Body of pancreas (tissue), 4 donors: ENCODE measurements at places on chromosomes 1 and 21. TPM values are rescaled to one million over a fixed set of nuclear protein-coding genes. Genes with fewer than 3 reads are reported as not detected.

DONSON gene
- 5.6 TPM for total RNA-seq

CFHR3 gene
- not detected for total RNA-seq

IPO9 gene
- total RNA-seq, result 12.2 TPM

GRCh38 chr1:219401724-219402625 is 210.9 kb downstream of the ZC3H11B start:
- no peak for DNase-seq

- DNase-seq, result no peak
Measured at GRCh38 chr1:248848602-248849001, 10.3 kb downstream of the ZNF692 start.
